Iris pigment epithelial cell (primary cell): ENCODE measurements at places on chromosomes 6 and 20.

GRCh38 chr6:31620586-31621319, at the start of gene PRRC2A:
Gene PRRC2A, plus strand, starts transcription at chr6:31620715. Its CDS starts 2,075 bp downstream, at chr6:31622790.
- no peak for DNase-seq

DNA sequence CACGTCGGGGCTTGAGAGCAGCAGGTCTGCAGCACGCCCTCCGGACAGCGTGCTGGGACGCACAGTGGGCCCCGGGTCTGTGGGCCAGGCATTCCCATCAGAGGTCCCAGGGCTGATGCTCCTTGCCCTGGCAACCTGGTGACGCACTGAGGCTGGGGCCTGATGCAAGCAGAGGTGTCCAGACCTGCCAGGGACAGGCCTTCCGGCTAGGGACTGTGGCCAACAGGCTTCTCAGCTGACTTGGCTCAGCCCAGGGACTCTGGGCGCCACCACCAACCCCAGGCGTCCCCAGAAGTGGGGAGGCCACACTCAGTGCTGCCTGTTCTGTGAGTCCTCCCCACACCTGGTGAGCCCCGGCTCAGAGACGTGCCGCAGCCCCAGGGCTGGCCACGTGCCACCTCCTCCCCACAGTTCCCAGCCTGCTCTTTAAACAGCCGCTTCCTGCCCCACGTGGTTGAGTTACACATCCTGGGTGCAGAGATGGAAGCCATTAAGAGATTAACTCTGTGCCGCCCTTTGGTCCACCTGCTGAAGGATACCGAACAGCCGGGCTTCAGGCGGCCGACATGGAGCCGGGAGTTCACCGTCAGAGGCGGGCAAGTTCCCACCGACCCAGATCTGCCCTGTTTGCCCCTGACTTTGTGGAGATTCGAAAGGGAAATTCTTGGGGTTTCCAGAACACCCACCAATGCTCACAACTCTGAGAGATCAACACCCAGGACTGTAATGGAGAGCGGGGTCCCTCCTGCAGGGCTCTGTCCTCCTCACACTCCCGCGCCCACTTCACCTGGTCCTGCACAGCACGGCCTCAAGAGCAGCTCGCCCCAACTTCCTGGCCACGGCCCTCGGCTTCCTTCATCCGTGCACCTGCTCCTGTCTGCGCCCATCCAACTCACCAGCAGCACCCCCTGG, 37.6 kb upstream of the ZBP1 start:
- DNase-seq: no peak

DNA sequence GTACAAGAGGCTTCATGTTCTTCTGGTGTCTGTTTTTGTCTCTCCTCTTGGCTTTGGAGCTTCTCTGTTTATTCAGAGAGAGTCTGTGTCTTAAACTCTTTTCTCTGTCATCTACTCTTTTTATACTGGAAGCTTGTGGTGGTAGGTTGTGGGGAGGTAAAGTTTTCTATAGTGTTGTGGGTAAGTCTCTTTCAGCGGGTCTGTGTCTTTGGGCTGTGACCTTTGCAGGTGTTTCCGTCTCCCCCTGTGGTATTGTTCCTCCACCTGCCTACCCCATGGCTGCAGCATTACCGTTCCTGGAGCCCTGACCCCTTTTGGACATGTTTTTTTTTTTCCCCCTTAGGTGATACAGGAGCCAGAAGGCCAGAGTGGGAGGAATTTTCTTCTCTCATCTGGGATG, 37.9 kb upstream of the FERMT1 start:
- no peak for DNase-seq

- DNase-seq: no peak
Measured at GRCh38 chr20:40029589-40029988, 659.4 kb downstream of the MAFB start.

DNA sequence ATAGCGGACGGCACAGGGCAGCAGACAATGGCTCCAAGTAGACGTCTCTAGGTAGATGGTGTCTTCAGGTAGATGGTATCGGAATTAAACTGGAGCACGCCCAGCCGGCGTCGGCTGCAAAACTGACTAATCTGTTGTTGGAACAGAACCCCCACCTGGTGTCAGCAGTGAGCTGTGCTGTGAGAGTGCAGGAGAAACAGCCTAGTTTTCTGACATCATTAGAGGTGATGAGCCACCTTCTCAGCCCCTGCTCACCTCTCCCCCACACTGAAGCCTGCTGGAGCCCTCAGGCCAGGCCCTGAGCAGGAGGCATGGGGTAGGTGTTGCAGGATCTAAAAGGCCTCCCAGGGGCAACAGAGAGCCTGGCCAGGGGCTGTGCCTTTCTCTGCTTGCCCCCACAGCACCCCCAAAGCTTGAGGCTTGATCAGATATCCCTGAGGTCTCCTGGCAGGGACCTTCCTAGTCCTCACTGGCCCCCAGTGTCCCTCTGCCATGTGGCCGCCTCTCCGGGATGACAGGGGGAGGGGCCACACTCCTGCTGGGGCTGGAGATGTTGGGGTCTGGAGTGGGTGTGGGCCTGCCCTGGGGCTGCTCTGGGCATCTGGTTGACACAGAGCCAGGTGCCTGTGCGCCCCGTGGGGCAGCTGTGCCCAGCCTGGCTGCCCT, 6.9 kb upstream of the HELZ2 start:
- peak; percentile 60 for DNase-seq

GRCh38 chr20:58714923-58715351, 22.3 kb downstream of the NPEPL1 start:
- no peak for DNase-seq

DNA sequence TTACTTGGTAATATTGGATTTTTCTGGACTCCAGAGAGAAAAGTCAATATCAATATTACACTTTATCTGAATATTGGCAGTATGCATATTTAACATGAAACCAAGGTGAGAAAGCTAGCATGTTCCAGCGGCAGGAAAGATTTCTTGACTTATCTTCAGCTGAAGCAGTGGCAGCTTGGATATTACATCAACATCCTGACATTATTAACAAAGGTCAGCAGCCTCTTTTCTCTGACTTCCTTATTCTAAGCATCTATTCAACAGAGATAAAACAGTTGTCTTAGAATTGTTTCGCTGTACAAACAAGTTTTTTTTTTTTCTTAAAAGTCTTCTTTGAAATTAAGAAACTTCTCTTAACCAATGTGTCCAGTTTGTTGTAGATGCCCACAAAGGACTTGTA, 11.8 kb downstream of the DCBLD1 start:
- peak; percentile 61 for DNase-seq

- peak; percentile 56 for DNase-seq
Measured at GRCh38 chr6:79874531-79875134, 72.7 kb downstream of the ELOVL4 start.

- no peak for DNase-seq
Measured at GRCh38 chr6:158591810-158592209, 31.9 kb downstream of the TMEM181 start.

GRCh38 chr20:56826705-56827665, 197.9 kb downstream of the TFAP2C start:
- DNase-seq: peak; percentile 57

DNA sequence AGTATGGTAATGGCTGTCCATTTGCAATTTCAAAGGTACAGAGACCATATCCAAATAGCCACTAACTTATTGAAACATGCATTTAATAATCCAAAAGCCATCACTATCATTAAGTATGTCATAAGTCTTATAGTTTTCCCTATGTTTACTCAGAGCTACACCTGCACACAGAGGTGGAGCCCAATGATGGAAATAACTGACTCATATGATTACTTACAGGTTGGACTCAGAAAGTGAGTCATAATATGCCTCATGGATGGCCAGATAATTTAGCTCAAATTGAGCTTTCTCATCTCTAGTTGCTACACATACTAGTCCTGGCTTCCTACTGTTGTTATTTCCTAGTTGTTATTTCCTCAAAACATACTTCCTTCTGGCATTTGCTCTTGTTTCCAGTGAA, 104.4 kb upstream of the KHDRBS2 start:
- no peak for DNase-seq

GRCh38 chr6:47157063-47157462, 114.9 kb upstream of the ADGRF1 start:
- no peak for DNase-seq

DNA sequence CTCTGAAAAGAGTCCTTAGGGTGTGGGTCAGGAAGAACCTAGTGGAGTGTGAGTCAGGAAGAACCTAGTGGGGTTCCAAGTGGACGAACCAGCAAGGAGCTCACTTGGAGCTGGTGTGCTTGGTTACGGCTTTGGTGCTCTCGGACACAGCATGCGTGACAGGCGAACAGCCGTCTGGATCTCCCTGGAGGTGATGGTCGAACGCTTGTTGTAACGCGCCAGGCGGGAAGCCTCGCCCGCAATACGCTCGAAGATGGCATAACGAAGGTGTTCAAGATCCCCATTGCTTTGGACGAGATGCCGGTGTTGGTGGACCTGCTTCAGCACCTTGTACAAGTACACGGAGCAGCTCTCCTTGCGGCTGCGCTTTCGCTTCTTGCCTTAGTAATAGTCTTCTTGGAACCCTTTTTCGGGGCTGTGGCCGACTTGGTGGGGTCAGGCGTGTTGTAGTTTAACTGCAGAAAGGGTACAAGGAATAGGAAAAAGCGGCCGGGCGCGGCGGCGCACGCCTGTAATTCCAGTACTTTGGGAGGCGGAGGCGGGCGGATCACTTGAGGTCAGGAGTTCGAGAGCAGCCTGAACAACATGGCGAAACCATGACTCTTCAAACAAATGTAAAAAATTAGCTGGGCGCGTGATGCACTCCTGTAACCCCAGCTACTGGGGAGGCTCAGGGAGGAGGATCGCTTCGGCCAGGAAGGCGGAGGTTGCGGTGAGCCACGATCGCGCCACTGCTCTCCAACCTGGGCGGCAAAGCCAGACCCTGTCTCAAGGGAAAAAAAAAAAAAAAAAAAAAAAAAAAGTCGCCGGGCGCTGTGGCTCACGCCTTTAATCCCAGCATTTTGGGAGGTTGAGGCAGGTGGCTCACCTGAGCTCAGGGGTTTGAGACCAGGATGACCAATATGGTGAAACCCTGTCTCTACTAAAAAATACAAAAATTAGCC, 48.0 kb downstream of the OR2B2 start:
- peak; percentile 24 for DNase-seq

DNA sequence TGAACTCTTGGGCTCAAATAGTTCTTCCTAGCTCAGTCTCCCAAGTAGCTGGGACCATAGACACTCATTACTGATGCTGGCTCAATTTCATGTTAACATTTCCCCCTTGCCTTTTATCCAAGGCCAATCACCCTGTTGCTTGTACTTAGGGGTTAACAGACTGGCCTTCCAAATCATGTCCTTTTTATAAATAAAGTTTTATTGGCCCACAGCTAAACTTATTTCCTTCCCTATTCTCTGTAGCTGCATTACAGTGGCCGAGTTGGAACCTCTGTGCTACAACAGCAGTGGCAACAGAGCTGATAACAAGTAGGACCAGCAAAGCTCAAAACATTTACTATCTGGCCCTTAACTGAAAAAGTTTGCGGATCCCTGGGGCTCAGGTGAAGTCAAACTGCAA, 109.8 kb downstream of the ZFP64 start:
- no peak for DNase-seq

DNA sequence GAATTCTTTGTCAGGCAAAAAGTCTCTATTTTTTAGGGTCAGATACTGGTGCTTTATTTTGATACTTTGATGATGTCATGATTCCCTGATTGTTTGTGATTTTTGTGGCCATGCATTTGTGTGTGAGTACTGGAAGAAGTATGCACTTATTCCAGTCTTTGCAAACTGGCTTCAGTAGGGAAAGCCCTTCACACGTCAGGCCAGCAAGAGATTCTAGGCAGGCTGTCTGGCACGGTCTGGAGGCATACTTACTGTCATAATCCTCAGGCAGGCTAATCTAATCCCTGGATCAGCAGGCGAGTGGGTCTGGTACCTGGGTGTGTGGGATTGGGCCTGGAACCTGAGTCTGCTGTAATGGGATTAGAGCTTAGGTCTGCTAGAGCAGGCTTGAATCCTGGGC, 391.8 kb upstream of the MMS22L start:
- DNase-seq: peak; percentile 79

DNA sequence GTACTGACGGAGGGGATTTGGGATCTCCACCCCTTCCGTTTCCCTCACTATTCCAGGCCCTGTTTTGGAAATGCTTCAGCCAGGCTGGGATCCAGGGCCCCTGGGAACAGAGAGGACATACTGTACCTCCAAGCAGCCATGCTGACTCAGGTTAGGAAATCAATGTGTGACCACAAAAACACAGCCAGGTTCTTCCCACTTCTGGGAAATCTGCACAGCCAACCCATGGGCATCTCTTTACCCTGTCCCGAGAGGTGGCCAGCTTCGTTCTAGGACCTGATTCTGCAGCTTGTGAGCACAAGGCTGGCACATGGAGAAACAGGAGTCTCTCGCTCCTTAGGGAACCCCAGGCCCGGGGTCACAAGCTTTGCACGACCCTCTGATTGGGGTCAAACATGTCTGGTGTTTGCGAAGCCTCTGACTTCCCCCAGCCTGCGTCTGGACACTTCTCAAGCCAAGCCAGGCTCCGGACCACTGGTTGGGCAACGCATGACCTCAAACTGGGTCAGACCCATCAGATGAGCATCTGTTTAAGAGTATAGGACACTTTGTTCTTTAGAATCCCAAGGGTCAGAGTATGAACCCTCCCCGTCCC, 8.3 kb upstream of the TTPAL start:
- peak; percentile 59 for DNase-seq

- peak; percentile 36 for DNase-seq
Measured at GRCh38 chr6:24982231-24982630, 46.5 kb upstream of the RIPOR2 start.

GRCh38 chr20:62721511-62722370, 13.1 kb downstream of the NTSR1 start:
- DNase-seq: no peak

GRCh38 chr20:47031821-47032220, 137.2 kb downstream of the EYA2 start:
- no peak for DNase-seq

GRCh38 chr20:17525650-17526049, 5.5 kb downstream of the BFSP1 start:
- peak; percentile 44 for DNase-seq

DNA sequence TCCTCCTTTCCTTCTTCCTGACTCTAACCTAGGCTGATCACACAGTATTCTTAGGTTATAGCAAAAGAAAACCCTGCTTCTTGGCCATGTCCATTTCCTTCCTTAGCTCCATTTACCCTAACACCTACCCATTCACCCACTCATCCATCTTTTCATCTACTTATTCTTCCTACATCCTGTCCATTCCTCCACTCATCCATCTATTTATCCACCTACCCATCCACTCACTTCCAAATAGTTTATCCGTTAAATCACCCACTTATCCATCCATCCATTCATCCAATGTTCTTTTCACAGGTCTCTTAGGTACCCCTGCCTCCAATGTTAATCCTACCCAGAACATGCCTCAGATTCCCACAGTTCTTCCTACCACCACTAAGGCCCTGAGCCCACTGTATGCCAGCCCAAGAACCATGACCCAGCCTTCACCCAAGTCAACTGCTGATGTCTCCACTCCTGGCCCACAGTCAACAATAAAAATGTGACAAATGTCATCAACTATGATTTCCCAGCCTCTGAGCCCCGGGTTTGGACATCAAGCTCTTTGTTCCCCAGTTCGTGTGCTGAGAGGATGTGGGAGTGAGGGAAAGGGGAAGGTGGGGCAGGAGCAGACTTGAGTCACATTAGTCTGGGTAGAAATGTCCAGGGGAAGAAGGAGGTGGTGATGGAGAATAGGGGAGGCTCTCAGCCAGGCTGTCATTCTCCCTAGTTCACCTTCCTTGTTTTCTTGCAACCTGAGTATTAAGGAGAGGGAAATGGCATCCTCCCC, 24.4 kb downstream of the TREML4 start:
- DNase-seq: no peak

GRCh38 chr20:38198238-38198861, 33.3 kb upstream of the TGM2 start:
- DNase-seq: peak; percentile 48

- DNase-seq: no peak
Measured at GRCh38 chr6:35543459-35544193, 30.9 kb upstream of the TULP1 start.
